ENCODE measurements at places on chromosomes 11 and 22. TPM values are rescaled to one million over a fixed set of nuclear protein-coding genes. Genes with fewer than 3 reads are reported as not detected.

GRCh38 chr22:27146866-27147633 lies 489.7 kb downstream of the MIAT start:
- peaks cover 12% of the 10 kb centered on the region for H3K27me3 ChIP-seq
- H3K4me1 ChIP-seq = no peaks in the 10 kb centered on the region
- no peak for DNase-seq

DNA sequence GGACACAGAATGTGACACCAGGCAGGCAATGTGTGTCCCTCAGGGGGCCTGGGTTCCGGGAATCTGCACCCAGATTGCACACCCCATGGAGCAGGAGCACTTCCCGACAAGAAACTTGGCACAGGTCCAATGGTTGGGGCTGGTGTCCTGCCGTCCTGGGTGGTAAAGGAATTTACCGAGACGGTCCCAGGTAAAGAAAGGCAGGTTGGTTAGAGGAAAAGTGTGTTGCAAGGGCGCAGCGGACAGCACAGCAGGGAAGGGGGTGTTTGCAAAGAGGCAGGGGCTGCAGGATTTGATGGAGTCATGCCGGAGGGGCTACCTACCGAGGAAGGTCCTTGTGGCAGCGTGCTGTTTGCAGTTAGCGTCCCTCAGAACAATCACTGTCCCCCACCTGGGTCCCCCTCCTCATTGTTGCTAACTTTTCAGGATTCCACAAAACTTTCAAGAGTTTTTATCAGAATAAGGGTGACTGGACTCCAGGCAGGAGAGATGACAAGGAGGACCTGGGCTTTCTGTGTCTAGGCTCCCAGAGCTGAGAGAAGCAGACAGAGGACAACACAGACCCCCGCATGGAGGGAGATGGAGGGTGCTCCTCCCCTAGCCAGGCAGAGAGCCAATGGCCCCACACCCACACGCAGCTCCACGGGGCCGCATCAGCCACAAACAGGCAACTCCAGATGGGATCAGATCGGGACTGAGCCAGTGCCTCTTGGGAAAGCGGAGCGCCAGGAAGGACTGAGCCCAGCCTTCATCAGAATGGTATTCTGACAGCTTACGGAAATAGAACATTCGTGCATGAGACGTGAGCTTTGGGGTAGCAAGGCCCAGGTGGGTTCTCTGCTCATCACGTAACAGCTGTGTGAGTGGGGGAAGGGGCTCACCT lies 1423.9 kb downstream of the BRD1 start:
- H3K4me1 ChIP-seq = no peaks in the 10 kb centered on the region
- no peaks in the 10 kb centered on the region for H3K27me3 ChIP-seq
- no peaks in the 10 kb centered on the region for H3K36me3 ChIP-seq
- no peak overlapping the region for H3K4me3 ChIP-seq

The NPAS4 gene
- not detected for total RNA-seq

The FGF4 gene
- total RNA-seq = not detected

DNA sequence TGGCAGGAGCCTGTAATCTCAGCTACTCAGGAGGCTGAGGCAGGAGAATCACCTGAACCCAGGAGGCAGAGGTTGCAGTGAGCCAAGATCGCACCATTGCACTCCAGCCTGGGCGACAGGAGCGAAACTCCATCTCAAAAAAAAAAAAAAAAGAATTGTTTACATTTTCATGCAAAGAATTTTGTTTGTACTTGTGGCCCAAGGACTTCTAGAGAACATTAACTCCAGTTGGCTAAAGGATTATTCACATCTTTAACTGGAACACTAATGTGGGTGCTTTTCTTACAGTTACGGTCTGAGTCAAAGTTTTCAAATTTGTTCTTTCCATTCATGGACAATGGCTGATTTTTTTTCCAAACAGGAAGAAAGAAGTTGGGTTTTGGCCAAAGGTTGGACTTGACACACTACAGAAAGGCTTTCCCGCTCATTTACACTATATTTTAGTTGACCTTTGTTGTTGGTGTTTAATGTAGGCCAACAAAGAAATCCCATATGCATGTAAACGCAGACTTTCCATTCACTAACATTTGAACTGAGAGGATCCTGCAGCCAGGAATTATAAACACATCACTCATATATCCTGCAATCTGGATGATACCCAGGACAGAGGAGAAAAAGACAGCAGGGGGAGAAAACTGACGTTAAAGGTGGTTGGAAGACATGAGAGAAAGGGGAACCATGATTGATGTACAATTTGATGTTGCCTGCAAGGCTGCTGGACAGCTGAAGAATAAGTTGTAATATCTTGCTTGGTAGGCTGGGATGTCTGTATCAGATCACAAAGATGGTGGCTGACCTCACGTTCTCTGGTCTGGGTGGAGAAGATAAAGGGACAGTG lies 13.1 kb downstream of the POU2AF1 start:
- H3K4me1 ChIP-seq = peaks cover 17% of the 10 kb centered on the region
- H3K27ac ChIP-seq = no peak overlapping the region
- H3K36me3 ChIP-seq = peaks cover 10% of the 10 kb centered on the region
- no peak overlapping the region for H3K4me3 ChIP-seq
- DNase-seq = no peak

- no peaks in the 10 kb centered on the region for H3K36me3 ChIP-seq
- H3K27me3 ChIP-seq = peaks cover 14% of the 10 kb centered on the region
- H3K4me3 ChIP-seq = no peak overlapping the region
- DNase-seq = no peak
- H3K4me1 ChIP-seq = no peaks in the 10 kb centered on the region
- H3K27ac ChIP-seq = no peak overlapping the region
Observed at GRCh38 chr11:111319296-111319695, 20.9 kb downstream of the POU2AF3 start.
